ENCODE measurements at places on chromosomes 3 and 15.

DNA sequence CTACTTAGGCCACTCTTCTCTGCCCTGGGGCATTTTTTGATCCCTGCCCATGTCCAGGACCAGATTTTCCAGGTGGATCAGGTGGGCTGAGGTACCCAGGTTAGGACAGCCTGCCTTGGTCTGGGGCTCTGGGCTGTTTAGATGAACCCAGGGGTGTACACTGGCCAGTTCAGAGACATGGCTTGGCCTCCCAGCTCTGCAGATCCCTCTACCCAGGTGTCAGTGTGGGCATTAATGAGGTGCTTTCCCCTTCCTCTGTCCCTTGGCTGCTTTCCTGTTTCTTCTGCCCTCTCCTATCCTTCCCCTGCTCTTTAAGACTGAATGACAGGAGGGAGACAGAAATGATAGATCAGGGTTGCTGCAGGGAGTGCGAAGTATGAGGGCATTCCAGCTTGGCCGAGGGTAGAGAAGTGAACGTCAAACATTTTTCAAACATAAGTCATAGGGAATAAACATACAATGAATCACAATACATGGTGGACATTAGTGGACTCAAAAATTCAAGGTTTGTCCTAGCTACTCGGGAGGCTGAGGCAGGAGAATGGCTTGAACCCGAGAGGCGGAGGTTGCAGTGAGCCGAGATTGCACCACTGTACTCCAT, 30.5 kb downstream of the RTP1 start:
- no peak for DNase-seq

- no peak for DNase-seq
Observed at GRCh38 chr3:27326629-27327545, 42.3 kb downstream of the NEK10 start.

DNA sequence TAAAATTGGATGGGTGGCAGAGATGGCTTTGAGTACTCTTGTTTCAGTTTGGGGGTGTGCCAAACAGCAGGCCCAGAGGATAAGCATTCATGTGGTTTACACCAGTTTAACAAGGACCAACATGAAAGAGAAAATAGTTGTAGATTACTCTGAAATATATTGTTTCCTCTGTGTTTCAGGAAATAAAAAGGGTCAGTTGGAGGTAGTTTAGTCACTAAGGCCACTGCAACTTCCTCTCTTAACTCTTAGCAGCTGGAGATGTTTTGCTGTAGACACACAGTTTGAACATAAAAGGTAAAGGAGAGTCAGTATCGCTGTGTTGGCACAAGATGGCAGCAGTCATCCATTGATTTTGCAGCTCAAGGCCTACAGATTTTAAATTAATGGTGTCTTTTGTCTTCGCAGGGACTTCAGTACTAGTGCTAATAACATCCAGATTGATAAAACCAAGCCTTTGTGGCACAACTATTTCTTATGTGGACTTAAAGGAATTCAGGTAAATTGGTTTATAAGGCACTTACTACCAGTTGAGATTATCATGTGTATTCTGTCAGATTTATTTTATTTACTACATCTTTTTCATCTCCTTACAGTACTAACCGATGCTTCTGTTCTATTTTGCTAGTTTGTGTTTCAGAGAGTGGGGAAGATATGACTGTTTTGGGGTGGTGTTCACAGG, 65.5 kb downstream of the GALK2 start:
- no peak for DNase-seq

DNA sequence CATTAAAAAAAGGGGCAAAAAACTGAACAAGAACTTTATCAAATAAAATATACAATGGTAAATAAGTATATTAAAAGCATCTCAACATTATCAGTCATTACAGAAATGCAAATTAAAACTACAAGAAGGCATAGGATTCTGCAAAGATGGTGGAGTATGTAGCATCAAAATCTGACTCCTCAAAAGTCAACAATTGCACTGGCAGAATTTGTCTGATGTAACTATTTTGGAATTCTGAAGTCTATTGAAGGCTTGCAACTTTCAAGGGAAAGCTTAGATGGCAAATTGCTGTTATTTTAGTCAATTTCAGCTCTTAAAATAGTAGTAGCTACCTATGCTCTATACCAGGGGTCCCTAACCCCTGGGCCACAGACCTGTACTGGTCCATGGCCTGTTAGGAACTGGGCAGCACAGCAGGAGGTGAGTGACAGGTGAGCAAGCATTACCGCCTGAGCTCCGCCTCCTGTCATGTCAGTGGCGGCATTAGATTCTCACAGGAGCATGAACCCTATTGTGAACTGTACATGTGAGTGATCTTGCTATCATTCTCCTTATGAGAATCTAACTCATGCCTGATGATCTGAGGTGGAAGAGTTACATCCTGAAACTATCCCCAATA, 107.6 kb downstream of the TGFBR2 start:
- no peak for DNase-seq

DNA sequence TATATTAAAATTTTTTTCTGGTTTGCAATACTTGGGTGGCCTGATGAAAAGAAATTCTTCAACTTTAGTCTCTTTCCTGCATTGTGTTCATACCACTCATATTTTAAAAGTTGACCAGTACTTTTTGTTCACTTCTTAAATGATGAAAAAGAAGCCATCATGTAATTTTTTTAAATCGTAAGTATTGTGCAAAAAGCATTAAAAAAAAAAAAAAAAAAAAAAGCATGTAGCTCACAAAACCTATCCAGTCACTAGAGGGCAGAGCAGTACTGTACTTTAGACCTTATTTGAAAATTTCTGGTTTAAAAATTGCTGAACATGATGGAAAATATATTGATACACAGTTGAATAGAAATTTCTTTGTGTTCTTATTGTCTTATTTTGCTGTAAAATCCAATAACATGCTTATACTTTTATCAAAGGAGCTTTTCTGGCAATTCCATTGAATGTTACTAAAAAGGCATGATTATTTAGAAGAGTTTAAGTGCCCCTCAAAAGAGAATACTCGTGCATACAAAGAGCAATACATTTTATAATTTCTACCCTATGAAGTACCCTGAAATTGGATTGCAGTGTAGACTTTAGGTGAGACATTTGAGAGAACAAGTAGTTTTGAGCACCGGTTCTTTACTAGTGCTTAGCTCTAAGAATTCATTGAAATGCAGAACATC, 137.7 kb downstream of the BBX start:
- no peak for DNase-seq

GRCh38 chr3:186670155-186670554, 4.3 kb downstream of the HRG start:
- no peak for DNase-seq

DNA sequence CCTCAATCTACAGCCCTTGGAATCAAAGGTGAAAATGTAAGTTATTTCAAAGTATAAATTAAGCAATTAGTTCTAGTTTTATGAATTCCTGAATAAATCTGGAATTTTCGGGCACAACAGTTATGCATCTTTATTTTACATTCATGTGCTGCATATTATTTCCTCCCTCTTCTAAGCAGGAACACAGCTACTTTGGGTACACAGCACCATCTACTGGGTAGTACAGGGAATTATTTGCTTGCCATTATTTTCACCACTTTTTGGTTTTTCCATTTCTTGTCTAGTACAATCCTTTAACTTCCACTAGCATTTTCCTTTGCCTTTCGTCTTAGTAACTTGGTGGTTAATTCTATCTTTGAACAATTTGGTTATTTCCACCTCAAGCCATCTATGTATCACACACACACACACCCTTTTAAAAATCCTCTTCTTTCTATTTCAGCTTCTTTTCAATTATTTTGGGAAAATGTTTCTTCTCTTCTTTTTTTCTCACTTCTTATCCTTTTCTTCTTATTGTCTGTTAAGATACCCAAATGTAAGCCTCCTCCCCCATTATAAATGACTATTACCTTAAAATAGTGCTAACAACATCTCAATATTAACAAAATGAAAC, 451.0 kb downstream of the MFSD1 start:
- no peak for DNase-seq
